Stimulated activated CD4-positive, alpha-beta T cell treated with anti-CD3 and anti-CD28 coated beads, Interleukin-15, amount 100 ng/mL, for 1 hour (primary cell): ENCODE measurements at places on chromosomes 12 and 14.

- no peak for DNase-seq
Observed at GRCh38 chr12:89610366-89610765, 84.5 kb upstream of the POC1B start.

DNA sequence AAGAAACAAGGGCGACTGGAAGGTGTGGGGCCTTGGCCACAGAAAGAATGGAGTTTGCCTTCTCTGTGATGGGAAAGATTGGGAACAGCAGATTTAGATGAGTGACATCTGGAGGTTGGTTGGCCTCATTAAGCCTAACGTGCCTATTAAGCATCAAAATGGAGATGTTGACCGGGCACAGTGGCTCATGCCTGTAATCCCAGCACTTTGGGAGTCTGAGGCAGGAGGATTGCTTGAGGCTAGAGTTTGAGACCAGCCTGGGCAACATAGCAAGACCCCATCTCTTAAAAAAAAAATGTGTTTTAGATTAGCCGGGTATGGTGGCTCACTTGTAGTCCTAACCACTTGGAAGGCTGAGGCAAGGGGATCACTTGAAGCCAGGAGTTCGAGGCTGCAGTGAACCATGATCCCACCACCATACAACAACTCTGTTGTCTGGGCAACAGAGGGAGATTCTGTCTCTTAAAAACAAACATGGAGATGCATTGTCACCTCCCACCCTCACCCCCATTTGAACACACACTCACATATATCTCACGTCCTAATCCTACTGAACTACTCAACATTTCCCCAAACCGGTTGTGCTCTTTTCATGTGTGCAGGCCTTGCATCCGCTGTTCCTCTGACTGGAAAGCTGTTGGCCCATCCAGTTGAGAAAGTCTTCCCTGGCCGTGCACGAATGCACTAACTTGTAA is 172.1 kb downstream of the ETV6 start:
- DNase-seq, result no peak

DNA sequence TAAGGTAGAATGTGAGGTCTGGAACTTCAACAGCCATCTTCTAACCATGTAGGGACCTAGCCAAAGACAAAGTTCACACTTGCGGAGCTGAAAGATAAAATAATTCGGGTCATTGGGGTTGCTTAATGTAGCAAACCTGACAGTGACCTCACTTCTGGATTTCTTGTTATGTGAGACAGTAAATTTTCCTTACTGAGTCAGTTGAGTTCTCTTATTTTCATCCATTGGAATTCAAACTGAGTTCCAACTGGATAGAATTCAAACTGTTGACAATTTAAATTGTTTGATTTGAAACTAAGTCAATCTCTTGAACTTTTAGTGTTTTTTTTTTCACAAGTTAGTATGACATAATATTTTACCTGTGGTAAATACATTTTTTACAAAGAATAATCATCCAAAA is 406.5 kb downstream of the ADAMTS20 start:
- DNase-seq, result no peak

DNA sequence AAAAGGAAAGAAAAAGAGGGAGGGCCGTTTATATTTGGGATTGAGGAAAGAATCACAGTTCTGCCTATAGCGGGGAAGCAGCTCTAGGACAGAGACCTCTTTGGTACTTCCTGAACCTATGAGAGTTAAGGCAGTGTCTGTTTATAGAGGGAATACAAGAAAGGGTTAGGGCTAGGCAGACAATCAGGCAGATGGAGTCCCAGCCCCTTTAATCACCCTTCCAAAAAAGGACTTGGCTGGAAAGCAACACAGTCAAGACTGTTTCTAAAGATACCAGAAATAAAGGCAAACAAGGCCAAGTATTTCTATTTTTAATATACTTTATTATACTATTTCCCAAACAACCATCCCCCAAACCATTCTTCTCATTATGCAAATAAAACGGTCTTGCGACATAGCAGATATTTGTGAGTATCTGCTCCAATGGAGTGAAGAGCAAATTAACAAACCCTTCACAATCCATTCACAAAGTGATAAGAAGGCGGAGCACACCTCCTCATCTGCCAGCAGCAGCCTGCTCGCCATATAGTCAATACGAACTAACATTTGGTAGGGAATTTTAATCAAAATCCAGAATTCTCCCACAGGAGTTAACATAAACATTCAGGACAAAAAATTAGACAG is 697 bp upstream of the GRIP1 start:
- DNase-seq, result no peak

DNA sequence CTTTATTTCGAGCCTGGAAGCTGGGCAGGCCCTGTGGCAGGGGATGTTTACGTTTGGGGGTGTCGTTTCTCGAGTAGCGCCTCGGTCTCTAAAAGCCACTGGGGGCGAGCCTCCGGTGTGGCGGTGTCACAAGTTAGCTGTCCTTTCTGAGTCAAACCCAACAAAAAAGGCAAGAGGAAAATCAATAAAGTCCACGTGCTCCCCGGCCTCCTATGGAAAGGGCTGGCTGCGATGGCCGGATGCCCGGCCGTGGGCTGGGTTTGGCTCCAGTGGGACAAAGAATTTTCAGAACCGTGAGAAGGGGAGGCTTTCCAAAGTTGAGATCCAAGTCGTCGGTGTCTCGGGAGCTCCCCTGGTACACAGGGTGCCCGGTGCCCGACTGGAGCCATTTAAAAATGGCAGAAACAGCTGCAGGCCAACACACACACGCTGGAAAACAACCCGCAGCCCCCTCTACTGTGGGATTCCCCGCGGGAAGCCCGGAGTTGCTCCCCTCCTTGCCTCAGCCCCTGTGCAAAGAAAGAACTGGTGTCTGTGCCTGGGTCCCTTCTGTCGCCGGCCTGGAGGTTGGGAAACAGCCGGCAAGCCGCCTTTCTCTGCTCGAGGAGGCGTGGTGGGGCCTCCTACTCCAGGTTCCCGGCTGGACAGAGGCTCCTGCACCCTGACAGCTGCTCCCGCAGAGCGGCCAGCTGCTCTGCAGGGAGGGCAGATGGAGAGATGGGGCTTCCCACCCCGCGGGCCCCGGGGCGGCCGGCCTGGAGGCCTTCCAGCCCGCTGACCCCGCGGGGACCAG is 1.9 kb downstream of the BCL7A start:
- no peak for DNase-seq

DNA sequence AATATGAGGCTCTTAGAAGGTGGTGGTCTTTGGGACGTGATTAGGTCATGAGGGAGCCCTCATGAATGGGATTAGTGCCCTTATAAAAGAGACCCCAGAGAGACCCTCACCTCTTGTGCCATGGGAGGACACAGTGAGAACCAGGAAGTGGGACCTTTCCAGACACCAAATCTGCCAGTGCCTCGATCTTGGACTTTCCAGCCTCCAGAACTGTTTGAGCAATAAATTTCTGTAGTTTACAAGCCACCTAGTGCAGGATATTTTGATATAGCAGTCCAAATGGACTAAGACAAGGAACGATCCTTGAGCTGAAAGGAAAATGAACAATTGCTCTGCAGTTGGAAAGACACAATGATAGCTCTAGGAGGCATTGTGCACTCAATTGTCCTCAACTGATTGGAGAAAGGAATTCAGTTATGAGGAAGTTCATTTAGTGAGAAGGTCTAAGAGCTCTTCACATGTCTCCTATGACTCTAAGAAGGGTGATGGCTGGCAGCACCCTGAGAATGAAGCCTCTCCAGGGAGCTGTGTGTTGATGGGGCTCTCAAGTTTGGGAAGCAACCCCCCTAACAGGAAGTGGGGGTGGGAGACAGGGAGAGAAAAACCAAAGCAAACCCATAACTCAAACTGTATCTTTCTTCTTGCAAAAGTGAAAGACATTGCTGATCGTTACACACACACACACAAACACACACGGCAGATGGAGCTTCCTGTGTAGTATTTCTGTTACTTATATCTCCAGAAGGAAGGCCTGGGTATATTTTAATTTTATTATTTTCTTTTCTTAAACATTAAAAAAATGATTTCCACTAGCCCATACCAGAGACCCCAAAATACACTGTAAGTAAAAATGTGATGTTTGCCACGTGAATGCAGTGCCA is 21.0 kb downstream of the CHST11 start:
- DNase-seq, result no peak

DNA sequence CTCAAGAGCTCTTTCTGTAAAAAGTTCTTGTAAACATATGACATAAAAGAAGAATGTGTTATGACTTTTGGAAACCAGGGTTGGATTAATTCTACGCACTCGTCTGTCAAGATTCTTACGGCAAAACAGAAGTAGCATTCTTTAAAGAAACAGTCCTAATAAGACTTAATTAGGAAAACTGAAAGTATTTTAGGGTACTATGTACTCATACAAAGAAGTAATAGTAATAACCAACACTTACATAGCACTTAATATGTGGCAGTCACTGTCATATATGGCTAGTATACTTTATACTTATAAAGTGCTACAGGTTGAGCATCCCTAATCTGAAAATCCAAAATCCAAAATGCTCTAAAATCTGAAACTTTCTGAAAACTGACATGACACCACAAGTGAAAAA is 72.9 kb upstream of the ST8SIA1 start:
- DNase-seq, result no peak

DNA sequence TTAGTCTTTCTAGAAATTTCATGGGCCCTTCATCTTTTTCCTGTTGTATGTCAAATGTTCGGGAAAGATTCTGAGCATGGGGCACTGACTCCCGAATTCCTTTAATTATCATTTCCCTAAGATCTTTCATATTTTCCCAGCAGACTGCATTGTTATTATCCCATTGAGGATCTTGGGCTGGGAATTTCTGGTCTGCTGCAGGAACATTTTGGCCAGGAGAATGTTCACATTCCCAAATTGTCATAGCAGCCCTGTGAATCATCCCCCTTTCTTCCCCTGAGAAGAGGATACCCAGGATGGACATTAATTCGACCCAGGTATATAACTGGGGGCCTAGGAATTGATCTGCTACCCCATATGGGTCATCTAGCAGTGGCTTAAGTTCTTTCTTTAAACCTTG is 112.5 kb downstream of the RIN3 start:
- no peak for DNase-seq

DNA sequence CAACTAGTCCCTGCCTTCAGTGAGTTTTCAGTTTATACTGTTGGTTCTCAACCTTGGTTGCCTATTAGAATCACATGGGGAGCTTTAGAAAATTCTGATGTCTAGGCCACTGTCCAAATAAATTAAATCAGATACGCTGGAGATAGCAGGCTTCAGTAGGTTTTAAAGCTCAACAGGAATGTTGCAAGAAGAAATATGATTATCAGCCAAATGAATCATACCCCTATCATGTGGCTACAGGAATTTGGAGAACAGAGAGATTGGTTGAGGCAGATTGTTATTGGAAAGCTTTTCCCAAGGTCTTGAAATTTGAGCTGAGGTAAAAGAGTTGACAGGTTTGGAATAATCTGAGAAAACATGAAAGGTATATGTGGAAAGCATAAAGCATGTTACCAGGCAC is 125.3 kb downstream of the WIF1 start:
- DNase-seq, result no peak
